ENCODE measurements at places on chromosomes 11 and 22. TPM values are rescaled to one million over a fixed set of nuclear protein-coding genes. Genes with fewer than 3 reads are reported as not detected.

The LYVE1 gene
- not detected for total RNA-seq

The CDHR5 gene
- not detected for total RNA-seq

The C11orf42 gene
- total RNA-seq, result not detected

The GRAP2 gene
- not detected for total RNA-seq

Data from foreskin keratinocyte (primary cell).